ENCODE measurements at places on chromosomes 2 and 18.
A peak's percentile ranks its signal among the peaks of the same experiment; 100 is the strongest.

GRCh38 chr2:159227467-159227866 lies 59.0 kb downstream of the WDSUB1 start:
- no peak for DNase-seq

DNA sequence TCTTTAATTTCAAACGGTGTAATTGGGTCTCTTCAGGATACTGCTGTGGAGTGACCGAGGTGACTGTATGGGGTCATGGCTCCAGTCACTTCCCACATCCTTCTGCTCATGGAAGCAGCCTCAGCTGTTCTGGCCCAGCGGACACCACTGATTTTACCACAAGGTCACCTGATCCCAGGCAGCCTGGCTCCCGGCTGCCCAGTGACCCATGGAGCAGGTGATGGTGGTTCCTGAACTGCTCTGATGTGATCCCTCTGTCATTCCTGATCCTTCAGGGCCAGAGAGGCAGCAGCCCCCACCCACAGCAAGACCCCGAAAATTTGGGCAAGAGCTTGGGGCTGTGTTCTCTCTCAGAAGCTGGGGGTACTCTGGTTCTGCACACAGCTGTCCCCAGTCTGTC lies 35.5 kb upstream of the HS6ST1 start:
- DNase-seq = no peak

- peak; percentile 54 for DNase-seq
These were observed 725 bp upstream of the ANKRD53 start for GRCh38 chr2:70977605-70978205.

DNA sequence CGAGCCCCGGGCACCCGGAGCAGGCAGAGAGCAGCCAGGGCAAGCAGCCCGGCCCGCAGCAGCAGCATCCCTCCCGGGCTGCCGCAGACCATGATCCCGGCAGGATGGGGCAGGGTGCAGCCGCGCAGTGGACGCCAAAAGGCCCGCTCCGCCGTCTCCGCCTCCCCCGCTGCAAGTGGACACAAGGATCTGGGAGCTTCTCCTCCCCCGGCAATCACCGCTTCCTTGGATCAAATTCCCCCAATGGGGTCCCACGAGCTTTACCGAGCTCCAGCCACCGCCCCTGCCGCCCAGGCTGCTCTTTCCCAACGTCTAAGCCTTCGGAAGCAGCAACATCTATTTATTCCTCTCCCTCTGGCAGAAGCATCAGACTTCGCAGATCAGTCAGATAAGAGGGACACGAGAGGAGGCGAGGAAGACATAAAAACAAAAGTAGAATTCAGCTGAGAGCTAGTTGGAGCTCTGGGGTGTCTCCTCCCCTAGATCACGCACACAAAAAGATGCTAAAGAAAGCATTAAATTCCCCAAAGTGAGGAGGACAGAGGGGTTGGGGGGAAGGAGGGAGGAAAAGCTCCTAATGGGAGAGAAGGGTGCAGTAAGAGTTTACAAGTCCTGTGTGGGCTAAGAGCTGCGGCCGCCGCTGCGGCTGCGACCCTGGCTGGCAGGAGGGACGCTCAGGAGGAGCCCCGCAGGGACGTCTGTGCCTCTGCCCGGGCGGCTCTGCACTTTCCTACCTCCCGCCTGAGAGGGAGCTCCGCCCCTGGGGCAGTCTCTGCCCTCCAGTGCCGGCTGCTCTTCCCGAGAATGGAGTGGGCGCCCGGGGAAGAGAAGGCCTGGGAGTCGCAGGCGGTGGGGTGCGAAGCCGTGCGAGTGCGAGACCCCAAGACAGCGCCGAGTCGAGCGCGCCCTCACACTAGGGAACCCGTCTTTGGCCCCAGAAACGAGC lies at the start of gene FRZB:
Gene FRZB (minus strand): TSS at position 177 of the 946 bp plus-strand sequence. CDS start 85 bp downstream, at position 92.
- DNase-seq = peak; percentile 31

DNA sequence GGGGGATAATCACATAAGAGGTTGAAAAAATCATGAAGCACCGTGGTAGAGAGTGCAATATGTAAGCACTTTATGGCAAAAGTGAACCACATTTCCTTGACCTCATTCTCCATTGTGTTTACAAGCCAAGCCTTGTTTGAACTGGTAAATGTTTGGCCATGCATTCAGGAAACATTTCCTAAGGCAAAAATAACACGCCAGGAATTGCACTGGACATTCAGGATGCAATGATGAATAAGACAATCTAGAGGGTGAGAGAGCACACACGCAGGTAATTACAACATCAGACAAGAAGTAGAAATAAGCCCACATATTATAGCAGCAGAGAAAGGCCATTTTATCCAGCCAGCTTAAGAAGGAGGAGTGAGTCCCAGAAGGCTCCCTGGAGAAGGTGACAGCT lies 218.0 kb upstream of the OSR1 start:
- DNase-seq = no peak

GRCh38 chr2:103823847-103824246 lies 1030.1 kb upstream of the POU3F3 start:
- no peak for DNase-seq

DNA sequence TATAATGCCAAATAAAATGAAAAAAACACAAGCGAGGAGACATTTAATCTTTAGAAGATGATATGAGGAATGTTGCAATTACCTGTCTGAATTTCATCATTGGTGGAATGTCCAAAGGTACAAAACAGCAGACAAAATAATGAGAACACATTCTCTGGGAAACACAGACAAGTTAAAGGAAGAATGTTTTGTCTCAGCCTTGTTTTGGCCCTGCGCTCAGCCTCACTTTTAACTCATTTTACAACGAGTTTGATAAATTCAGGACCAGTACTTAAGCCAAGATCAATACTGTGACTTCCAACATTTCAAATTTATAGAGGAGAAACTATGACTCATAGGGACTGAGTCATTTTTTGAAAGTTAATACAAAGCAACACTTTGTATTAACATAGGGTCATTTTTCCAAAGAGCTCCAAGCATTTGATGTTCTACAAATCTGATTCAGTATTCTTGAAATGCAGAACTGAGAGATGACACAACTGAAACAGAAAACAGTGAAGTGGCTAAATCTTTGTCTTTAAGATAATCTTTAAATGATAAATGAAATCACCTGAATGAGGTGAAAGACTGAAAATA lies 833.2 kb upstream of the CHAC2 start:
- no peak for DNase-seq

GRCh38 chr18:22488554-22488953 lies 70.8 kb upstream of the CTAGE1 start:
- DNase-seq = no peak
